ENCODE measurements at places on chromosomes 12 and 14. TPM values are rescaled to one million over a fixed set of nuclear protein-coding genes. Genes with fewer than 3 reads are reported as not detected.

The BLTP3B gene
- 60.9 TPM for total RNA-seq

The KERA gene
- not detected for total RNA-seq

The ENTPD5 gene
- total RNA-seq, result 12.4 TPM

The NID2 gene
- not detected for total RNA-seq

The CEP170B gene
- total RNA-seq, result 6.7 TPM

The IL26 gene
- total RNA-seq, result 0.88 TPM

The NTN4 gene
- total RNA-seq, result not detected

The ASPG gene
- not detected for total RNA-seq

The KCNA1 gene
- total RNA-seq, result not detected

Measured in CD8-positive, alpha-beta memory T cell (primary cell).